ENCODE measurements at places on chromosomes 13 and 19.

GRCh38 chr13:56864451-56864850 lies 276.3 kb upstream of the PRR20A start:
- DNase-seq = no peak

GRCh38 chr13:45544520-45544919 lies 71.0 kb downstream of the ERICH6B start:
- DNase-seq = no peak

GRCh38 chr13:112055915-112056269 lies 11.1 kb upstream of the SOX1 start:
- DNase-seq = no peak

DNA sequence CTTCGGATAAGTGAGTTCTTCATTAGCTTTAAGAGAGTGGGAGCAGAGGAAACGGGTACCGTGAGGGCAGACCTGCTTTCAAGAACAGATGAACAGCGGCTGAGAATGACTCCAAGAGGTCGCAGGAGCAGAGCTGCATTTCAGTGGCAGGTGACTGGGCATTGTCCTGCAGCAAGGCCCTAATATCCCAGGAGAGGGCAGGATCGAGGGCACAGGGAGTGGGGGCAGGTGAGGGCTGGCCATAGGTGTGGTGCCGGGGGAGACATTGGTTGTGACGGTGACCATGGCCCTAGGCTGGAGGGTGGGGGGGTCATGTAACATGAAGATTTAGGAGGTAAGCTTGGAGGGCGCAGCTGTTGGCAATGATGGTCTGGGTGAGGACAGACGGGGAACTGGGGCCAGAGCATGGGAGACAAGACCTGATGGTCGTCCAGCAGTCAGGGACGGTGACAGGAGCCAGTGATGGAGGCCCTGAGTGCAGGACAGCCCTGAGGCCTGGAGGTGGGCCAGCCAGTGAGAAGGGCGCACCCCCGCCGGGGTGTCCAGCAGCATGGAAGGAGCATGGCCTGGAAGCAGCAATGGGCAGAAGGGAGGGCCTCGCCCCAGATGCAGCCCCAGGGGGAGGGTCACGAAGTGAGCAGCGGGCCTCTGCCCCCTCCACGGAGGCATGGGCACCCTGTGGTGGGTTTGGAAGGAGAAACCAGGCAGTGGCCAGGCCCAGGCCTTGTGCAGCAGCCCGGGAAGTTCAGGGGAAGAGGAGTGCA lies 29.2 kb upstream of the LAMP1 start:
- no peak for DNase-seq

- no peak for DNase-seq
These were observed 36.4 kb upstream of the STARD13 start for GRCh38 chr13:33321686-33322542.

- peak; percentile 65 for DNase-seq
These were observed 1.5 kb downstream of the RGCC start for GRCh38 chr13:41458761-41459431.

- DNase-seq = no peak
These were observed 18.7 kb downstream of the MLLT1 start for GRCh38 chr19:6260912-6261650.

DNA sequence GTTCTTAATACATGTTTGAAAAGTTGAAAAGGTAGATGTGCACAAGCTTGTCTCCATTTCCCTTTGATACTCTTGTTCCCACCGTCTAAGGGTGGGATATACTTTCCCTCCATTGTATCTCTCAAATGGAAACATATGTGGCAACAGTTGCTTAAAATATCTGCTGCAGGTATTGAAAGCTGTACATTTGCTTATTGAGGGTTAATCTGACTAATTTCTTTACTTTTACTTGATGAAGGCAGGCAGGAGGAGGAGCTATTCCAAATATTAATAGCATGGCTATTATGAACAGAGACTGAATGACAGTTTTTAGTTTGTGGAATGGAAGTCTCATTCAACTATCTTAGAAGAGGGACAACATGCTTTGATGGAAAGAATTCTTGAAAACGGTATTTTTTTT lies 103.8 kb downstream of the SLC10A2 start:
- DNase-seq = no peak

DNA sequence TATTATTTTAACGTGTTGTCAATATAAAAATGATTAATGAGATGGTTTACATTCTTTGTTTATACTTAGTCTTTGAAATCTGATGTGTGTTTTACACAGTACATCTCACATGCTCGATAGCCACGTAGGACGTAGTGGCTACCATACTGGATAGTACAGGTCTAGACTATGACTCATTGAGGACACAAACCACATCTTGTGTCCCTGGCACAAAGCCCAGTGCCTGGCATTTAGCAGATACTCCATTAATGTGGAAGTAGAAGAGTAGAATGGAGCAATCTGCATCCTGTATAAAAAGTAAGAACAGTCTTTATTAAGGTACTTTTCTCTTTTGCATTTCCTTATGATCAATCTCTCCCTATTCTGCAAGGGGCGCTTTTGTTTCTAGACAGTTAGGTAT lies 49.0 kb upstream of the FRY start:
- DNase-seq = peak; percentile 21

GRCh38 chr19:28492201-28492600 lies 720.8 kb downstream of the UQCRFS1 start:
- no peak for DNase-seq

DNA sequence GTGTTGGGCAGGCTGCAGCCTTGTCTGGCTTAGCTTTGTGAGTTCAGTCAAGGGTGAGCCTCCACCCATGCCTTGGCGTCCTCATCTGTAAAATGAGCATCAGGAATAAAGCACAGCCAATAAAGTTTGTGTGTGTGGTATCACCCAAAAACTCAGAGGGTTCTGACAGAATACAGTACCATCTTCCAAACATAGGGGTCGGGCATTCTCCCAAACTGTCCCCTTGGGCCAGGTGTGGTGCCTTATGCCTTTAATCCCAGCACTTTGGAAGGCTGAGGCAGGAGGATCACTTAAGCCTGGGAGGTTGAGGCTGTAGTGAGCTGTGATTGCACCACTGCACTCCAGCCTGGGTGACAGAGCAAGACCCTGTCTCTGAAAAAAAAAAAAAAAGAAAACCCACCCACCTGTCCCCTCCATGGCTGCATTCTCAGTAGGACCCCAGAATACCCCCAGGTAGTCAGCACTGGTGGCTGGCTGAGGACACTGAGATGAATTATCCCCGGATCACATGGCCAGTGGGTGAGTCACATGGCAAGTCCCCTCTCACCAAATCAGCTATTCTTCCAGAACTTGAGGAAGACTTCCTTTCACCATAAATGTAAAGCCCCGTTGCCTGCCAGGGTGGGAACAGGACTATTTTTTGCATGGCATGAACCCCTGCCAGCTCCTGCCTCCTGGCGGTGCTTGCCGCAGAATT lies 18.6 kb downstream of the POP4 start:
- no peak for DNase-seq

GRCh38 chr19:16889366-16889882 lies 625 bp downstream of the F2RL3 start:
- no peak for DNase-seq

- DNase-seq = no peak
These were observed 270.0 kb downstream of the NALCN start for GRCh38 chr13:101146101-101146898.

- no peak for DNase-seq
These were observed 1325.2 kb upstream of the PRR20A start for GRCh38 chr13:55815458-55816033.

GRCh38 chr13:43294412-43294811 lies 271.0 kb downstream of the DNAJC15 start:
- DNase-seq = no peak

DNA sequence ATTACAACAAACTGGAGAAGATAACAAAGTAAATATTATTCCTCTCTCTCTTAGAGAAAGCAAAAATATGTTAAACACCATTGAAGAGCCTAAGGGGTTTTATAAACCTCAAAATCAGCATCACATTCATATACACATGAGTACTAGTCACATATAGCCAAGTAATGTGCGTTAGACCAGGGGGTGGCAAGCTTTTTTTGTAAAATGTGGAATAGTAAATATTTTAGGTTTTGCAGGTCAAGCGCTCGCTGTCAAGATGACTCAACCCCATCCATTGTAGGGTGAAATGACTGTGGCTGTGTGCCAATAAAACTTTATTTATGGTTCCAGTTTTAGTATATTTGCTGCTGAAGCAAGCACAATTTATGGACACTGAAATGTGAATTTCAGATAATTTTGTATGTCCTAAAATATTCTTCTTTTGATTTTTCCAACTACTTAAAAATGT lies 21.7 kb downstream of the RFX2 start:
- no peak for DNase-seq

- DNase-seq = no peak
These were observed 306.4 kb downstream of the TBC1D4 start for GRCh38 chr13:75175575-75175974.

DNA sequence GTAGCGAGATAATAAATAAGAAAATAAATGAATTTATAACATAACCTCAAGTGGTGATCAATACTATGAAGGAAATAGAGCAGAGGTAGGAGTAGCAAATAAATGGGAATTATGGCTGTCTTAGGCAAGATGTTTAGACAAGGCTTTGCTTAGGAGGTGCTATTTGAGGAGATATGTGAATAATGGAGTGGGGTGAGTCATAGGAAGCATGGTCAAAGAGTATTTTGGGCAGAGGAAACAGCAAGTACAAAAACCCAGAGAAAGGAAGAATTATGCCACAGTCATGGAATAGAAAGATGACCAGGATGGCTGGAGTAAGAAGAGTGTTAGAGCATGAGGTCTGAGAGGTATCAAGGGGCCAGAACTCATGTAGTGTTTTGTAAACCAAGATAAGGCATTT lies 33.6 kb upstream of the LPAR6 start:
- DNase-seq = peak; percentile 26

- DNase-seq = no peak
These were observed 135.5 kb upstream of the RNF113B start for GRCh38 chr13:98312606-98313005.

DNA sequence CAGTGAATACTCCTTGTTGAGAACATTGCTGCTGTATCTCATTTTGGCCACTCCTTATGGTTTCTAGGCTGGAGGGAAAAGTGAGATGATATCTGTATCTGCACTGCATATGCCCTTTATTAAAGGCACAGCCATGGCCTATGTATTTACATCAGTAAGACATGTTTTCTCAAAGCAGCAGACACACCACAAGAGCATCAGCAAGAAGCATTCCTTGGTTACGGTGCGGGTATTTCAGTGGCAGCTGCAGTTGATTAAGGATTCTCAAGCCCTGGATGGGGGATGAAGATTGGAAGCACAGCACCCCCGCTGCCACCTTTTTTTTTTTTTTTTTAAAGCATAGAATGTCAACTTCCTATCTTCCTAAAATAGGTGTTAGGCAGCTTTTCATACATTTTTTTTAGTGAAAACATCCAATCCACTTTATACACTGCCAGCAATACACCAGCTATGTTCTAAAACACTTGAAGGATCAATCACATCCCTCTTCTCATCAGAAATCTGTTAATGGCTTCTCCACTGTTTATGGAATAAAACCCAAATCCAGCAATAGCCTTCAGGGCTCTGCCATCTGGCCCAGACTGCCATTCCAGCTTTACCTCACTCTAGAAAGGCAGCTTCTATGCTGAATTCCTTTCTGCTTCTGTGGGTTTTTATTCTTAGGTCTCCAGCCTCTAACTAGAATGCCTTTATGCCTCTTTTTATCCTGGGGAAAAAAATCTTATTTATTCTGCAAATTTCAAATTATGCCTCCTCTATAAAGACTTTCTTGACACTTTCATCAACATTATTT lies 331.0 kb downstream of the DNAJC15 start:
- DNase-seq = no peak

- peak; percentile 34 for DNase-seq
These were observed 17.4 kb upstream of the AP1M2 start for GRCh38 chr19:10604460-10604980.

DNA sequence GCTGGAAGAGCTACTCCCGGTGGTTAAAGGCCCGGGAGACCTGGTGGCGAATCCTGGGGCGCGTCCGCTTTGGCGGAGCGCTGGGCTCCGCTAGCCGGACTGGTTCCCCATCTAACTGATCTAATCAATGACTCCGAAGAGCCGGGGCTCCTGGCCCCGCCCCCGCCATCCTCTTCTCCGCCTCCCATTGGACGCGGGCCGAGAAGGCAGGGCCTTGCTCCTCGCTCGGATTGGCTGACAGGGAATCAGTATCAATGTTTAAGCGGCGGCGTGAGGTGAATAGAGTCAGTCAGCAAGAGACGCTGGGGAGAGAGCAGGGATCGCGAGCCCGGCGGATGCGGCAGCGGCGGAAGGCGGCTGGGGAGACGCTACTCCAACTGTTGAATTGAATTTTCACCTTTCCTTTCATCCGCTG lies 1.7 kb upstream of the PCDH17 start:
- peak; percentile 71 for DNase-seq

DNA sequence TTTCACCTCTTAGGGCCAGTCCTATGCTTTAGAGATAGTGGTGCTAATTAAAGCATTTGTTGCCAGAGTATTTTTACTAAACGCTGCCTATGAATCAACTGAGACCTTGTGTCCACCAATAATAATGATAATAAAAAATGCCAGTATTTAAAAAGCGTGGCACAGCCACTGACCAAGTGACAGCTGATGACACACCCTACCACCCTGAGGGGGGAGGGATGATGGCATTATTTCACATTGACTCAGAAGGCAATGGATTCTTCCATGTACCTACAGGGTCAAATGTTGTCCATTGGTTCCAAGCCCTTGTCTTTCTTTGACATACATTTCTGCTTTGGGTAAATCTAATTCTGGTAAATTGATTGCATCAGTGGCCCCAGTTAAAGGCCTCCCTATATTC lies 384.4 kb downstream of the DLEU7 start:
- DNase-seq = no peak

GRCh38 chr13:37406031-37406430 lies 192.5 kb downstream of the POSTN start:
- DNase-seq = no peak

DNA sequence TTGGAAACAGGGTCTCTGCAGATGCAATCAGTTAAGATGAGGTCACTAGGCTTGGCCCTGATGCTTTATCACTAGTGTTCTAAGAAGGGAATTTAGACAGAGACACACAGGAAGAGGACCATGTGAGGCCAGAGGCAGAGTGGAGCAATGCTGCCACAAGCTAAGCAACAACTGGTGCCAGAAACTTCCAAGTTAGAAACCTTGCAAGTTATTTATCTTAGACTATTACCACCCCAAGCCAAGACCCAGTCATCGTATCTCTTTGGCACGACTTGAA lies 81.1 kb downstream of the DOCK9 start:
- DNase-seq = no peak

DNA sequence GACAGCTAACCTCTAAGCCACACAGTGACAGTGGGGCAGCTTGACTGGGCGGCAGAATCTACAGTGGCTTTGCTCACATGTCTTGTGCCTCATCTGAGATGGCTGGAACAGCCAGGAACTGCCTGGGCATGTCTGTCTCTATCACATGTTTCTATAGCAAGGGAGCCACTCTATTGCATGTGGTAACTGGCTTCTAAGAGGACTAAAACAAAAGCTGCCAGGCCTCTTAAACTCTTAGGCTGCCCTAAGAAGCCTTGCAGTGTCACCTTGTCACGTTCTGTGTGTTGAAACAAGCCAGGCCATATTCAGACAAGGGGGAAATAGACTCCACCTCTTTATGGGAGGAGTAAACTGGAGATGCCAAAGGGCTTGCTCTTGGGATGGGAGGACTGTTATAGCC lies 122.9 kb upstream of the MAB21L1 start:
- no peak for DNase-seq

GRCh38 chr19:41537789-41538188 lies 38.2 kb upstream of the CEACAM21 start:
- no peak for DNase-seq
